Camera-type eye (tissue), 1 donor: ENCODE measurements at places on chromosomes 5 and 9. TPM values are rescaled to one million over a fixed set of nuclear protein-coding genes. Genes with fewer than 3 reads are reported as not detected.

Gene CCDC171
- 25.2 TPM for total RNA-seq

Gene GPR150
- total RNA-seq = not detected

Gene SLC6A19
- total RNA-seq = 0.27 TPM

Gene ZDHHC11
- total RNA-seq = 10.3 TPM

Gene NANS
- 26.4 TPM for total RNA-seq

Gene SCGB3A1
- 2.2 TPM for total RNA-seq

Gene EMB
- total RNA-seq = 17.9 TPM

Gene C5orf34
- total RNA-seq = 4.4 TPM

Gene FBN2
- total RNA-seq = 145 TPM

Gene FAM221B
- not detected for total RNA-seq

Gene OBP2B
- total RNA-seq = not detected

Gene N4BP3
- total RNA-seq = 10.6 TPM

Gene MAN1B1
- 59.0 TPM for total RNA-seq

Gene NEURL1B
- 21.6 TPM for total RNA-seq

Gene ADCY2
- 17.5 TPM for total RNA-seq

Gene MCC
- total RNA-seq = 127 TPM

Gene GCNT1
- 15.8 TPM for total RNA-seq

Gene FEM1C
- total RNA-seq = 53.1 TPM

Gene ANKRD31
- 1.5 TPM for total RNA-seq

Gene EQTN
- total RNA-seq = 1.2 TPM

Gene PCSK1
- 2.5 TPM for total RNA-seq

Gene FGF10
- 9.4 TPM for total RNA-seq

Gene MEIKIN
- 0.55 TPM for total RNA-seq

Gene AGPAT2
- total RNA-seq = 16.9 TPM
